ENCODE measurements at places on chromosomes 6 and 20.

GRCh38 chr20:47775841-47776240 is 9.4 kb downstream of the SULF2 start:
- no peak for DNase-seq

DNA sequence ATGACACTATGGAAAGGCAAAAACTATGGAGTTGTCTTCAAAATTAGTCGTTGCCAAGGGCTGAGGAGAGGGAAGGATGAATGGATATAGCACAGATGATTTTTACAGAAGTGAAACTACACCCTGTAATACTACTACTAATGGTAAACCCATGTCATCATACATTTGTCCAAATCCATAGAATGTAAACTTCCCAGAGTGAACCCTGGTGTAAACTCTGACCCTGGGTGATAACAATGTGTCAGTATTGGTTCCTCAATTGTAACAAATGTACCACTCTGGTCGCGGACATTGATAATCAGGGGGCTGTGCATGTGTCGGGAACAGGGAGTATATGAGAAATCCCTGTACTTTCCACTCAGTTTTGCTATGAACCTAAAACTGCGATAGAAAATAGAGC is 72.2 kb downstream of the CNBD2 start:
- DNase-seq, result no peak

DNA sequence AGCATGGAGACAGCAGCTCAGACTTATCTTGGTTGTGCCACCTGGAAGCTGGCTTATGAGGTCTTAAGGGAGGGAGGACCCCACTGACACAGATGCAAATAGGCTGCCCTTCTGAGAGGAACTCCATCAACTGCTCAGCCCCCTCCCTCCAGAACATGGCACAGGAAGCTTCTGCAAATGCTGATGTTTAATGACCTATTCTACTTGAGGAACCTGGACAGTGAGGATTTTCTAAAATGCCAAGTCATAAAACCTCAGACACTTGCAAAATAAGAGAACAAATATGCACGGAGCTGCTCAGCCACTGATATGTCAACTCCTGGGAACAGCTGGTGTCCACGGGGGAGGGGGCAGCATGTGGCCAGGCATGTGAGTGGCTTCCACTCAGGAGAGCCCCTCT is 3.5 kb downstream of the CST9 start:
- DNase-seq, result no peak

GRCh38 chr6:142884214-142885035 is 60.6 kb downstream of the HIVEP2 start:
- no peak for DNase-seq

GRCh38 chr6:157625764-157626163 is 197.3 kb upstream of the SNX9 start:
- no peak for DNase-seq

- no peak for DNase-seq
Measured at GRCh38 chr6:3789018-3789895, 37.7 kb upstream of the PXDC1 start.

GRCh38 chr20:29419378-29419777 is 1838.1 kb upstream of the DEFB115 start:
- no peak for DNase-seq

DNA sequence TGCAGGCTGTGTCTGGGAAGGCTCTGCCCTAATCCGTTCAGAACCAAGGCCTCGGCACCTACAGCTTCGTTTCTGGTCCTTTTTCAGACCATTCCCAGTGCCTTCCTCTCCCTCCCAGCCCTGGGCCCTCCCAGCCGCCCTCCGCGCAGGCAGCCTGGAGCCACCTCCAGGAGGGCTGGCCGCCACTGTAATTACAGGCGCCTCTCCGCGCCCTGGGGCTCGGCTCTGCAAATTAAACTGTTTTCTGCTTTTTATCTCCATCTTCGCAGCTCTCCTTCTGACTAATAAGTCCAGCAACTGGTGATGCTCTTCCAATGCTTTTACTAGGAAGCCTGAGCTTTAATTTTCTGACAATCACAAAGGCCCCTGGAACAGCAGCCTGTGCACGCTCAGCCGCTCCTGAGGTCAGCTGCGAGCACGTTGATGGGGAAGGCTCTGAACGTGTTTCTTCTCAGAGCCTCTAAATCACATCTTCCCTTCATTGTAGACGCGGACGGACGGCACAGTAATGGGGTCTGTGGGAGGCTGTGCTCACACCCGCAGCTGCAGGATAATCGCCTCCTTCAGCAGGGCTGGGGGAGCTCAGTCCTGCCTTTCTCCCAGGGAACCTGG is 194.6 kb downstream of the DLL1 start:
- peak; percentile 58 for DNase-seq

GRCh38 chr6:112109262-112109661 is 21.9 kb downstream of the FAM229B start:
- peak; percentile 19 for DNase-seq

Data from right kidney (tissue), 9 donors.